ENCODE measurements at places on chromosomes 7 and 10. TPM values are rescaled to one million over a fixed set of nuclear protein-coding genes. Genes with fewer than 3 reads are reported as not detected.

RADIL gene
- polyA plus RNA-seq, result 29.7 TPM

MMD2 gene
- 20.4 TPM for polyA plus RNA-seq

PCLO gene
- 6.4 TPM for polyA plus RNA-seq

CDK13 gene
- polyA plus RNA-seq, result 55.1 TPM

CAV2 gene
- polyA plus RNA-seq, result 33.5 TPM

DIP2C gene
- 14.9 TPM for polyA plus RNA-seq

SLC26A3 gene
- polyA plus RNA-seq, result 1.3 TPM

TET1 gene
- polyA plus RNA-seq, result 0.40 TPM

ADO gene
- polyA plus RNA-seq, result 93.9 TPM

AZGP1 gene
- 60.5 TPM for polyA plus RNA-seq

NEUROG3 gene
- not detected for polyA plus RNA-seq

CARD11 gene
- 3.2 TPM for polyA plus RNA-seq

SLC16A12 gene
- polyA plus RNA-seq, result 2.8 TPM

POM121 gene
- 49.7 TPM for polyA plus RNA-seq

TLL2 gene
- polyA plus RNA-seq, result 0.67 TPM

STEAP4 gene
- 15.2 TPM for polyA plus RNA-seq

CLDN3 gene
- polyA plus RNA-seq, result 6.1 TPM

PTPRN2 gene
- 9.3 TPM for polyA plus RNA-seq

HOXA9 gene
- 1.0 TPM for polyA plus RNA-seq

LRRN3 gene
- polyA plus RNA-seq, result 9.3 TPM
